ENCODE measurements at places on chromosomes 5 and 9.
A peak's percentile ranks its signal among the peaks of the same experiment; 100 is the strongest.

DNA sequence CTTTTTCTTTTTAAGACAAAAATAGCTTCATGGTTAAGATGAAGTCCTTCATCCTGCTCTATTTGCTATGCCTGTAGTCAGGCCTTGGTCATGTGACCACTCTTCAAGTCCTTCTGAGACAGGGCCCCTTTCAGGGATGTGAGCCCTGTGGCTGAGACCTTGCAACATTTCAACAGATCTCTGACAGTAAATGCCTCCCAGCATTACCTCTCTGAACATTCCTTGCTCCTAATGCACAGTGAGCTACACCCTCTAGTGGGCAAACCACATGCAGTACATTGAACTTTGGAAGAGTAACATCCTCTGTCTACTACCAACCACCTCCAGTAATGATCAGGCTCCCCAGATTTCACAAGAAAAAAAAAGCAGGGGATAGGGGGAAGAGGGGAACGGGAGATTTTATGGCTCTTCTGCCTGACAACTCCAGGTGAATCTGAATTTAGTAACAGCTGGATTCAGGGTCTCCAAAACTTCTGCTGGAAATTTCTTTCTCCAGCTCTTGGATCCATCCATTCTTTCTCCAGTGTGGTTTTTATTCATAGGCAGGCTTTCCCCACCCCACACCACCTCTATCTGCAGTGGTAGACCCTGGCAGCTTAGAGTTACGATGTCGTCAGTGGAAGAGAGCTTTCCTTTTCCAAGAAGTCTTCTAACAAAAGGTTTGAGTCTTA lies 8.9 kb upstream of the FBXO38 start:
- peak; percentile 71 for DNase-seq

DNA sequence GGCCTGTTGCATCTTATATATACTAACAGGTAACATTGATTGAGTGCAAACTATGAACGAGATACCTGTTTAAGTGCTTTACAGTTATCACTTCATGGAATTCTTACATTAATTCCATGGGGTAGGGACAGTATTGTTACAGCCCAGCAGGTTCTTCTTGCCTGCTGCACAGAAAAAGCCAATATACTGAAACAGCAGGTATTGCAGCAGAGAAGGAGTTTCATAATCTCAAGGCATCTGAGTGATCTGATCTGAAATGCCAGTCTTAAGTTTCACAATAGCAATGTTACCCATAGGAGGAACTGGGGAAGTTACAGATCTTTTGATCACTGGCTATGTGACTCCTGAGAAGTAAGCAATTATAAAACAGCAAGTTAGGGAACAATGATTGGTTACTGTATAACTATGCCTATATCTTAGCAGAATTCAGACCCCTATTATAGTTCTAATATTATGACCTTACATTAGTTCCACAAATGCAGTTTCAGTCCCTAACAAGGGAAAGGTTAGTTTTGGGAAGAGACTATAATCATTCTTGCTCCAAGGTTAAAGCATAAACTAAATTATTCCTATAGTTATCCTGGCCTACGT lies 126.5 kb upstream of the BNC2 start:
- DNase-seq, result no peak

DNA sequence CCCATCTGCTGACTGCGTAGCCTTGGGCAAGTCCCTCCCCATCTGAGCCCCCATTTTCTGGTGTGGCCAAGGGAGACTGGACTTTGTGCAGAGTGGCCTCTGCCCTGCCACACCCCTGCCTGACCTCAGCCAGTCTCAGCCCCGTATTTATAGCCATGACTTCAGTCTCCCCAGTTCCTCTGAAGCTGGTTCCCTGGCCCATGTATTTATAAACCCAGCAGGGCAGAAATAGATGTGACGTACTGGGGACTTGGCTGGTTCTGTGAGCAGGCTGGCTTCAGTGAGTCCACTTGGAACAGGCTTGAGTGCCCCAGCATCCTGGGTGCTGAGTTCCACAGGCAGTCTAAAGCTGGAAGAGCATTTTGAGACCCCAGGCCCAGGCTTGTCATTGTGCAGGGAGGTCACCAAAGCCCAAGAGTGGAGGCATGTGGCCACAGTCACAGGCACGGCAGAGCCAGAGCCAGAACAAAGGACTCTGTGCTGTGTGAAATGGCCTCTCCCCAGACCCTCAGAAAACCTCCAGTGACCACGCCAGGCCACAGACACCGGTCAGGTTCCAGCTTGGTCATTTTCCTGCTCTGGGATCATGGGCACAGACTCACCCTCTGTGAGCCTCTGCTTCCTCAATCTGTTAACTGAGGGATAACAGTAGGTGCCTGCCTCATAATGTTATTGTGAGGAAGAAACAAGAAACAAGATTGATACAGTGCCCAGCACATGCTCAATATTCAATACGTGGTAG lies 30.4 kb upstream of the SYNPO start:
- no peak for DNase-seq

GRCh38 chr5:34957857-34958690 lies 28.7 kb downstream of the DNAJC21 start:
- DNase-seq, result peak; percentile 13

- DNase-seq, result peak; percentile 59
Observed at GRCh38 chr5:6448622-6449464, at the start of gene UBE2QL1. Gene UBE2QL1, plus strand, starts transcription at chr5:6448859. Its CDS starts 35 bp downstream, at chr5:6448894.

- no peak for DNase-seq
Observed at GRCh38 chr9:135901826-135902225, 5.5 kb downstream of the CAMSAP1 start.

GRCh38 chr9:121023064-121023463 lies 27.0 kb downstream of the C5 start:
- no peak for DNase-seq

- peak; percentile 49 for DNase-seq
Observed at GRCh38 chr5:77319117-77319804, 108.8 kb downstream of the PDE8B start.

GRCh38 chr9:133725886-133726285 lies 12.3 kb downstream of the SARDH start:
- DNase-seq, result no peak

- no peak for DNase-seq
Observed at GRCh38 chr9:18996211-18996610, 36.8 kb downstream of the SAXO1 start.

GRCh38 chr9:85408494-85408893 lies 333.3 kb downstream of the AGTPBP1 start:
- DNase-seq, result no peak

- no peak for DNase-seq
Observed at GRCh38 chr9:3447788-3448187, 78.0 kb downstream of the RFX3 start.

GRCh38 chr5:180303226-180304015 lies 11.5 kb upstream of the MAPK9 start:
- no peak for DNase-seq

- DNase-seq, result no peak
Observed at GRCh38 chr5:135308245-135308644, 90.8 kb downstream of the MACROH2A1 start.

GRCh38 chr5:138316355-138316754 lies 15.2 kb downstream of the CDC25C start:
- DNase-seq, result no peak

- DNase-seq, result no peak
Observed at GRCh38 chr5:95817430-95817829, 5.1 kb downstream of the GLRX start.

DNA sequence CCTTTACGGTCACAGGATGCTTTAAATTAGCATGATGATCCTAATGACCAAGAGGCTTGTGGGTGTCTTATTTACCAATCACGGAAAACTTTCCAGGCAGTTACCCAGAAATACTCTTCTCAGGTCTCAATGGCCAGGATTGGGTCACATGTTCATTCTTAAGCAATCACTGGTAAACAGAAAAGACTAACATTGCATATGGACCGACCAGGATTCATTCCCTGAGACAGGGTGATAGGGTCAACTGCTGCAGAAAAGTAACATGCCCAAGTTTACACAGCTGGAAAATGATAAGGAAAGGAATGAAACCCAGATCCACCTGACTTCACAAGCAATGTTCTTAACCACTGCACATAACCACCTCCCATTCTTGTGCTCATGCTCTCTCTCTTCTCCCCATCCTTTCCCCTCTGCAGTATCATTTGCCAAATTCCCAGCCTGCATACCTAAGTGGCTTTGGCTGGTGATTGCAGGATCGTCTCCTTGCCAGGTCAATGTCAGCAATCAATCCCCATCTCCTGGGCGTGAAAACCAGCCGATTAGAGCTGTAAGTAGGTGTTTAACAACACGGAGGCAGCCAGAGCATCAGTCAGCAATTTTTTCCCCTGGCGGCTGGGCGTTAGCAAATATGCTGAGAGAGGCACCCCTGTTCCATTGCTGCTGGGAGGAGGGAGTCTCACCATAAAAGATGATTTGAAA lies 219.4 kb downstream of the NMUR2 start:
- no peak for DNase-seq

GRCh38 chr9:4486176-4486575 lies 4.1 kb upstream of the SLC1A1 start:
- DNase-seq, result no peak

GRCh38 chr5:155316070-155316714 lies 302.6 kb downstream of the KIF4B start:
- no peak for DNase-seq

GRCh38 chr5:113166261-113166660 lies 189.7 kb downstream of the DCP2 start:
- no peak for DNase-seq

GRCh38 chr9:106897751-106898150 lies 34.8 kb downstream of the ZNF462 start:
- DNase-seq, result no peak

GRCh38 chr5:75675783-75676182 lies 41.5 kb downstream of the POC5 start:
- no peak for DNase-seq

DNA sequence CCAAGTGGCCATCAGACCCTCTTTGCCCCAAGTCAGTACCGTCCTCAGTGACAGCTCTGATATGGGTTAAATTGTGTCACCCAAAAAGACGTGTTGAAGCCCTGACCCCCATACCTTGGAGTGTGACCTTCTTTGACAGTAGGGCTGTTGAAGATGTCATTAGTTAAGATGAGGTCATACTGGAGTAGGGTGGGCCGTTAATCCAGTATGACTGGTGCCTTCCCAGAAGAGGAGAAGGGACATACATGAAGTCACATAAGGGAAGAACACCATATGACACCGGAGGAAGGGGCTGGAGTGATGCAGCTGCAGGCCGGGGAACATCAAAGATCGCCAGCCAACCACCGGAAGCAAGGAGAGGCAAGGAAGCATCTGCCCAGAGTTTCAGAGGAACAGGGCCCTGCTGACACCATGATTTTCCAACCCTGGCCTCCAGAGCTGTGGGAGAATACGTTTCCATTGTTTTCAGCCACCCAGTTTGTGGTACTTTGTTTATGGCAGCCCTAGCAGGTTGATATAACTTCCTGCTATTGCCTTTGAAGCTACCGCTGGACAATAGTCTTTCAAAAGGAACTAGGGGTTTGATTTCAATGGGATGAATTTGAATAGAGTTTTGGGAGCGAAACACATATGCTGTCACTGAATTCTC lies 36.4 kb upstream of the CPEB4 start:
- DNase-seq, result no peak

DNA sequence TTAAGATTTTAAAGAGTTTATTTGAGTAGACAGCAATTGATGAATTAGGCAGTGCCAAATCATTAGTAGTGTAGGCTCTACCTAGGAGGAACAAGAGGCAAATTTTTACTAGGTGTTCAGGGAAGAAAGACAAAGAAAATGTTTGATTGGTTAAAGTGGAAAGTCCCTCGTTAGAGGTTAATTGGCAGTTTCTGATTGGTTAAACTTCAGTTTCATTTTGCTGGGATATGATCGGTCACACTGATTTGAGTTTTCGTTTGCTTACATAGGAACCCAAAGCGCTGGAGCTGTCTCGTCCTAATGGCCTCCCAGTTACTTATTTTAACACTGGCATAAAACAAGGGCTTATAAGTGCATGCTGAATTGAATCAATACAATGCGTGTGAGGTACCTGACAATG lies 15.1 kb downstream of the DMAC1 start:
- no peak for DNase-seq

- no peak for DNase-seq
Observed at GRCh38 chr5:98414938-98415337, 358.5 kb upstream of the RGMB start.

DNA sequence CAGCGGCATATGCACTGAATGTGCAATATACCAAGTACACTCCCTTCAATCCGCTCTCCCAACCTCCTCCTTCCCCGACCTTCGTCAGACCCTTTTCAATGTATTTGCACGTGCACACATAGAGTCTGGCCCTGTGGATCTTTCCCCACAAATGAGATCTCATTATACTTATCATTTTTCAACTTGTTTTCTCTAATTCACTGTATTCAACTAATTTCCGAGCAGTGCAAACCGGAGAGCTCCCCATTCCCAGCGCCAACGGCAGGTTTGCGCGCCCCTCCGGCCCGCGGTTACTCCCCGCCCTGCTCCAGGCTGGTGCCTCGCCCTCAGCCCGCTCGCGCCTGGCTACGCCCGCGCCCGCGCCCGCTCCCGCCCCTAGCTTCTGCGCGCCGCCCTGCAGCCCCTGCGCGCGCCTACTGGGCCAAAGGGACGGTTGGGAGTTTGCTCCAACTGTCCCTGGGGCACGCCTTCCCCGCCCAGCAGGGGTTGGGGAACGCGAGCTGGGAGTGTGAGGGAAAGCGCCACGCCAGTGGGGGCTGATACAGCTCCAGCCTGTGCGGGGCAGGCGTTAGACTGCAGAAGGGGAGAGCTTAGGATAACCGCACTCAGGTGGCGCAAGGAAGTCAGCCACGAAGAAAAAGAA lies 3.3 kb upstream of the CDC20B start:
- peak; percentile 54 for DNase-seq

GRCh38 chr9:91644433-91644832 lies 220.8 kb upstream of the NFIL3 start:
- DNase-seq, result no peak

- DNase-seq, result no peak
Observed at GRCh38 chr9:125797930-125798329, 50.8 kb downstream of the PBX3 start.

- DNase-seq, result no peak
Observed at GRCh38 chr5:163653526-163653925, 148.1 kb downstream of the MAT2B start.

GRCh38 chr9:105319202-105319813 lies 74.9 kb downstream of the SLC44A1 start:
- no peak for DNase-seq

- DNase-seq, result no peak
Observed at GRCh38 chr9:11872471-11872870, 820.7 kb upstream of the TYRP1 start.
